Pulmonary artery endothelial cell (primary cell): ENCODE measurements at places on chromosomes 1 and 21. TPM values are rescaled to one million over a fixed set of nuclear protein-coding genes. Genes with fewer than 3 reads are reported as not detected.

HHIPL2 gene
- not detected in 2 replicates for total RNA-seq

ALX3 gene
- not detected in 2 replicates for total RNA-seq

LCE1D gene
- not detected in 2 replicates for total RNA-seq

HSD3B2 gene
- total RNA-seq = not detected in 2 replicates

PRAMEF33 gene
- total RNA-seq = not detected in 2 replicates

OR6K3 gene
- not detected in 2 replicates for total RNA-seq

ASAP3 gene
- total RNA-seq = 8.0 and 12.6 TPM in 2 replicates

CRNN gene
- not detected in 2 replicates for total RNA-seq

L1TD1 gene
- not detected in 2 replicates for total RNA-seq

GRCh38 chr21:42047821-42048613, 23.1 kb upstream of the UMODL1 start:
- DNase-seq = peak; percentile 43

GRCh38 chr1:53557830-53558738, 98.9 kb downstream of the DMRTB1 start:
- DNase-seq = no peak

- DNase-seq = no peak
Observed at GRCh38 chr1:195325181-195325580, 1283.1 kb downstream of the KCNT2 start.

DNA sequence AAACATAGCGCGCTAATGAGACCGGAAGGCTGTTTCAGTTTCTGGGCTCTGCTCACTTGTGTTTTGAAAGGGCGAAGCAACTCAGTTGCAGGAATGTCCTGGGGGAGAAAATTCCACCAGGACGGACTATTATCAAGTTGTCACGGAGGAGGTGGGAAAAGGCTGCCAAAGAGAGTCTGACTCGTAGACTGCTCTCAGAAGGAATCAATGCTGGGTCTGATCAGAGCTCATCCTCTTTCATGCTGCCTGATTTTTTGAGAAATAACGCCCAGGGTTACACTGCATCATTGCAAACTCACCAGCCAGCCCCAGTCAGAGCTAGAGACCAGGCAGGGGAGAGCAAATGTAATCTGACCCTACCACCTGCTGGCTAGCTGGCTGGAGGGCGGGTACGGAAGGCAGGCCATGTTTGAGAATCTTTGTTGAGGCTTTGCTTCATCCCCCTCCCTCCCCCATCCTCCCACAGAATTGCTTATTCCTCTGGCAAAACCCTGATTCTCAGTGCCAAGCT, 36.4 kb upstream of the BCL9 start:
- DNase-seq = no peak

GRCh38 chr21:37767984-37768383, 148.3 kb downstream of the KCNJ6 start:
- no peak for DNase-seq

- no peak for DNase-seq
Observed at GRCh38 chr1:34479731-34480130, 275.1 kb upstream of the GJB5 start.

- DNase-seq = no peak
Observed at GRCh38 chr1:218493986-218494385, 148.8 kb downstream of the TGFB2 start.

- DNase-seq = peak; percentile 84
Observed at GRCh38 chr21:38853421-38853919, 47.7 kb downstream of the ETS2 start.

- DNase-seq = no peak
Observed at GRCh38 chr1:233993651-233994050, 89.2 kb downstream of the SLC35F3 start.

- no peak for DNase-seq
Observed at GRCh38 chr1:54763816-54764132, 549 bp downstream of the PARS2 start.

DNA sequence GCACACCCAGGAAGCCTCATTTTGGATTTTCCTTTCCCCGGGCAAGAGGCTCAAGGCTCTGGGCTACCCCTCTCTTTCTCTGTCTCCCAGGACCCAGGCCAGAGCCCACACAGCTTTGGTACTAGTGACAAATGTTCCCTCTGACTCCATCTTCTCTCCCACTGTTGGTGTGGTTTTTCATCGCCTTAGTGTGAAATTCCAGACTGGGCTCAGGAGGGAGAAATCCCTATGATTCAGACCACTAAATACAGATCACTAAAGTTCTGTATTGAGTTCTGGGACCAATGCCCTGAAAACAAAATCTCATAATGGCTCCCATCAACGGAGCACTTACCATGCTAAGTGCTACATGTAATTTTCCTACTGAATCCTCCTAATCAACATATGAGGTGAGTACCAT, 26.1 kb downstream of the IQGAP3 start:
- DNase-seq = no peak
